ENCODE measurements at places on chromosomes 2 and 18.
A peak's percentile ranks its signal among the peaks of the same experiment; 100 is the strongest.

DNA sequence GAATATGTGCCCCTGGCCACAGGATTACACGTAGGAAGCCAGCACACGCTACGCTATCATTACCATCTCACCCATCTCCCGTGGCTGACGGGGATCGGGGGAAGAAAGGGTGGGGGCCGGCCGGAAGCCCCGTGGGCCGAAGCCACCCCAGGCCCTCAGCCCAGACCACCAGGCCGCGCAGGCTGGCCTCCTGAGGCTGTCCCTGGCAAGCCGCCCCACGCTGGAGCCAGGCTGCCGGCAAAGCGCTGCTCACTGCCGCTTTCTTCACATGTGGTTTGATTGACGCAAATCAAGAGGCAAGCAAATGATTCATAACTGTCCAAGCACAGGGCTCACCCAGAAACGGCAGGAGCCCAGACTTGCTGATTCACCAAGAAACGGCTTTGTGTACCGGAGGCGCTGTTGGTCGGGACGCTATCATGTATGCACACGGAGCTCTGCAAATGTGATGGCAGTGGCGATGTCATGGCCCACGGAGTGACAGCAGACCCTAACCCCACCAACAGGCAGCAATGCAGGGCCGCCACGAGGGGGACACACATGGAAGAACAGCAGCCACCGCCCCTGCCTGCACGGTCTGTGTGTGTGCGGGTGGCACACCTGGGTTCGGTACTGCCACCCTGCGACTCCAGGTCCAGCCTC lies 125.7 kb downstream of the HDAC4 start:
- DNase-seq = peak; percentile 89
- peaks cover 12% of the 10 kb centered on the region for H3K27me3 ChIP-seq
- H3K4me3 ChIP-seq = peak overlapping the region; percentile 79
- no peaks in the 10 kb centered on the region for H3K36me3 ChIP-seq
- peaks cover 79% of the 10 kb centered on the region for H3K4me1 ChIP-seq

- peak overlapping the region; percentile 54 for H3K27ac ChIP-seq
- H3K36me3 ChIP-seq = no peaks in the 10 kb centered on the region
- no peak overlapping the region for H3K4me3 ChIP-seq
- H3K27me3 ChIP-seq = peaks cover 2% of the 10 kb centered on the region
- peaks cover 17% of the 10 kb centered on the region for H3K4me1 ChIP-seq
These were observed 72.7 kb upstream of the PPP1CB start for GRCh38 chr2:28678944-28679343.

GRCh38 chr2:6524691-6525474 lies 340.8 kb downstream of the CMPK2 start:
- H3K4me1 ChIP-seq = no peaks in the 10 kb centered on the region
- no peaks in the 10 kb centered on the region for H3K36me3 ChIP-seq
- H3K27me3 ChIP-seq = peaks cover 2% of the 10 kb centered on the region
- no peak overlapping the region for H3K27ac ChIP-seq
- no peak overlapping the region for H3K4me3 ChIP-seq

GRCh38 chr2:129347486-129348217 lies 631.8 kb upstream of the RAB6C start:
- no peak overlapping the region for H3K27ac ChIP-seq
- peaks cover 3% of the 10 kb centered on the region for H3K27me3 ChIP-seq
- no peak overlapping the region for H3K4me3 ChIP-seq
- no peaks in the 10 kb centered on the region for H3K36me3 ChIP-seq
- DNase-seq = no peak

GRCh38 chr2:8676191-8676920 lies 5.5 kb upstream of the ID2 start:
- peaks cover 46% of the 10 kb centered on the region for H3K4me1 ChIP-seq
- no peak for DNase-seq
- H3K36me3 ChIP-seq = peaks cover 12% of the 10 kb centered on the region
- peak overlapping the region; percentile 83 for H3K4me3 ChIP-seq
- peaks cover 24% of the 10 kb centered on the region for H3K27me3 ChIP-seq

DNA sequence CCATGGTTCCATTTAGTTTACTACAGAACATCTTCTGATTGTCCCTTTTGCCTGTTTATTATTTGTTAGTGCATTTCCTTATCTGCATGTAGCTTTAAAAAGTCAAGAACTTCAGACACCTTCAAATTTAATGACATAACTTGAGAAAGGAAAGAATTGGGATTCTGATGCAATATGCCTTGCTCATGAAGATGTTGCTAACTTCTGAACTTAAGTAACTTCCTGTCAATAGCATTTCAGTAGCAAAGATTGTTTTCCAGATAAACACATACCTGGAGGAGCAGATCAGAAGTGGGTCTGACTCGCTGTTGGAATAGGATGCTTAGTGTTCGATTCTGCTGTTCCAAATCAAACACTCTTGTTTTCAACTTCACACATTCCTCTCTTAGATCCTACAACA lies 190.2 kb upstream of the LYPD1 start:
- no peaks in the 10 kb centered on the region for H3K27me3 ChIP-seq
- no peak overlapping the region for H3K4me3 ChIP-seq

DNA sequence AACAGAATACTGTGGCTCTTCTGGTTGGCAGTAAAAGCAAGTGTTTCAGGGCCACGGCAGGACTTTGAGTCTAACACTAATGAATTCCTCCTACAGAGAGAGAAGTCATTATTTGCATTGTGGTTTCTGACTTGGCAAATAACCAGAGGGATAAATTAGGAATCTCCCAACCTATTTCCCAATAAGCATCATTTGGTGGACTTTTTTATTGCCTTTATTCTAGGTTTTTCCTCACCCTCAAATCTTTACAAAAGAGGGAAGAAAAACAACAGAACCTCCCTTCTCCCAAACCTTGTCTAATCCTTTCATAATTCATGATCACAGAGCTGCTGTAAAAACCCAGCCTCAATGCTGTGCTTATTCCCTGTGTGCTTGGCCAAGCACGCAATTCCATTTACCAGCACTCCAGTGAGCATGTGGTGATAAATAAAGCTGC lies 179.7 kb downstream of the AGPS start:
- no peak for DNase-seq
- H3K36me3 ChIP-seq = no peaks in the 10 kb centered on the region
- H3K27me3 ChIP-seq = no peaks in the 10 kb centered on the region
- H3K27ac ChIP-seq = no peak overlapping the region

- H3K36me3 ChIP-seq = no peaks in the 10 kb centered on the region
- H3K27ac ChIP-seq = no peak overlapping the region
- DNase-seq = no peak
- H3K4me1 ChIP-seq = no peaks in the 10 kb centered on the region
- H3K27me3 ChIP-seq = no peaks in the 10 kb centered on the region
These were observed 9.2 kb downstream of the LGALSL start for GRCh38 chr2:64462940-64463700.

- peaks cover 1% of the 10 kb centered on the region for H3K27me3 ChIP-seq
- DNase-seq = no peak
- H3K4me3 ChIP-seq = no peak overlapping the region
- H3K27ac ChIP-seq = no peak overlapping the region
- H3K4me1 ChIP-seq = no peaks in the 10 kb centered on the region
- no peaks in the 10 kb centered on the region for H3K36me3 ChIP-seq
These were observed 756.4 kb downstream of the EPHA4 start for GRCh38 chr2:220815698-220816097.

- H3K4me3 ChIP-seq = no peak overlapping the region
- peaks cover 8% of the 10 kb centered on the region for H3K4me1 ChIP-seq
- DNase-seq = peak; percentile 3
- H3K27ac ChIP-seq = no peak overlapping the region
- H3K36me3 ChIP-seq = no peaks in the 10 kb centered on the region
These were observed 48.6 kb upstream of the RAPH1 start for GRCh38 chr2:203583701-203584100.

GRCh38 chr2:54899576-54900200 lies 150.6 kb downstream of the RTN4 start:
- H3K4me3 ChIP-seq = no peak overlapping the region
- no peaks in the 10 kb centered on the region for H3K27me3 ChIP-seq
- peaks cover 12% of the 10 kb centered on the region for H3K4me1 ChIP-seq
- no peak overlapping the region for H3K27ac ChIP-seq
- DNase-seq = peak; percentile 28
- no peaks in the 10 kb centered on the region for H3K36me3 ChIP-seq
